ENCODE measurements at places on chromosomes 5 and 9. TPM values are rescaled to one million over a fixed set of nuclear protein-coding genes. Genes with fewer than 3 reads are reported as not detected.

PLEKHG4B gene
- total RNA-seq, result 0.09 TPM

COL15A1 gene
- total RNA-seq, result not detected

DOCK2 gene
- total RNA-seq, result 0.78 TPM

HAND1 gene
- total RNA-seq, result not detected

FGF18 gene
- not detected for total RNA-seq

MED10 gene
- 85.0 TPM for total RNA-seq

IFNK gene
- total RNA-seq, result not detected

ZNF484 gene
- total RNA-seq, result 8.0 TPM

DNAJC21 gene
- total RNA-seq, result 65.7 TPM

DND1 gene
- 0.67 TPM for total RNA-seq

C5orf34 gene
- total RNA-seq, result 5.2 TPM

GPBP1 gene
- total RNA-seq, result 57.9 TPM

PIP5K1B gene
- not detected for total RNA-seq

SOX30 gene
- not detected for total RNA-seq

NDUFA8 gene
- 26.0 TPM for total RNA-seq

FBN2 gene
- total RNA-seq, result 45.2 TPM

ZFP37 gene
- 3.4 TPM for total RNA-seq

PCDHB9 gene
- total RNA-seq, result 0.08 TPM

TMEFF1 gene
- 0.26 TPM for total RNA-seq

RLN2 gene
- total RNA-seq, result not detected

RETREG1 gene
- total RNA-seq, result 49.7 TPM

RASGEF1C gene
- not detected for total RNA-seq

WNK2 gene
- total RNA-seq, result 12.8 TPM

SLC45A2 gene
- total RNA-seq, result not detected

KLF4 gene
- 20.5 TPM for total RNA-seq

PDE8B gene
- total RNA-seq, result not detected

MSMP gene
- total RNA-seq, result not detected

SLC6A7 gene
- total RNA-seq, result not detected

Measured in mammary epithelial cell (primary cell).